Stimulated activated CD8-positive, alpha-beta memory T cell treated with anti-CD3 and anti-CD28 coated beads, Interleukin-7, amount 100 ng/mL, for 24 hours (primary cell): ENCODE measurements at places on chromosomes 3 and 15.

DNA sequence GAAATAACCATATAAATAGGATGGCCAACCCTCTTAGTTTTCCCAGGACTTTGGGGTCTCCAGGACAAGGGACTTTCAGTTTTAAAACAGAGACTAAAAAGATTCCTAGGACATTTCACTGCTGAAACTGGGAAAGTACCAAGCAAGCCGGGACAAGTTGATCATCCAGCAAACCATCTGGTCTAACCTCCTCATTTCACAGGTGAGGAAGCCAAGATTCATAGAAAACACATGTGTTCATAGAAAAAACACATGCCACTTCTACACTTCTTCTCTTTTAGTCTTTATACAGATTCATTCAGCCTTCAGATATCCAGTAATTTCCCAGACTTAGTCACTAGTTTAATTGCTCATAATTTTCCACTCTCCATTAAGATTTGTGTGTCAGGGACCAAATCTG is 165.6 kb upstream of the CCDC54 start:
- DNase-seq = no peak

DNA sequence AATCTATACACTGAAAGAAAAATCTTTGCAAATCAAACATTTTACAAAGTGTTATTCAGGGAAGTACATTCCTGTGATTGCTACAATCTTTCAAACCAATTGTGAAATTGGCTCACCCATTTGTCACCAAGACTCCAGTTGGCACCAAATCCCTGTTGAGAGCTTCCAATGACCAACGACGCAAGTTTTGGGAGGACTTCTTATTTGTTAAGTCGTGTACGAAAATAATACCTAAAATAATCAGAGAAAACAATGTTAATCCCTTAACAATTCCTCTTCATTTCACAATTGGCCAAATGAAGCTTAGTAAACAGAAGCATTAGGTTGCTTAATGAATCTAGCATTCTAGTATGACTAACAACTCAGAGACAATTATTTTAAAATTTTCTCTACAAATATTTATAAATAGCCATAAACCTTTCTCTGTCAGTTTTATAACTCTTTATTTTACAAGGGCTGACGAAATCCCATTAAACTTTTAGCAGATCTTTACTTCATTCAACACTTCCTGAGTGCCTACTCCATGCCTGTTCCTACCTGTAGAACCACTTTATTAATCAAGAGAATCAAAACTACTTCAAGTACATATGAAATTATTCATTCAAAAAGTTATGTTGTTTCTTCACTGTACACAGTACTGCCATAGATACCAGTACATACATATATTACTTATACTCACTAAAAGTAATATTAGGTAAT is 24.0 kb upstream of the HGD start:
- DNase-seq = no peak

- no peak for DNase-seq
Observed at GRCh38 chr3:164465172-164465571, 613.1 kb downstream of the SI start.

DNA sequence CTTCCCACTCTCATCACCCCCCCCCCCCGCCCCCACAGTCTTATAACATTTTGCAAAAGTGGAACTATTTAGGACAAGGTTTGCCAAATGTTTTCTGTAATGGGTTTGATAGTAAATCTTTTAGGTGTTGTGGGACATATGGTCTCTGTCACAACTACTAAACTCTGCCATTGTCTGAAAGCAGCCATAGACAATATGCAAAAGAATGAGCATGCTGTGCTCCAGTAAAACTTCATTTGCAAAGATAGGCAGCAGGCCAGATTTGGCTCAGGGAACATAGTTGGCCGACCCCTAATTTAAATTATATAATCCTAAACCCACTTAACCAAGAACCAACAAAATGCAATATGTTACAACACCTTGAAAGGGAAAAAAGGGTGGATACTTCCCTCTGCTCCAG is 46.4 kb downstream of the TIPARP start:
- no peak for DNase-seq

GRCh38 chr3:180656406-180656805 is 22.9 kb downstream of the CCDC39 start:
- DNase-seq = no peak

DNA sequence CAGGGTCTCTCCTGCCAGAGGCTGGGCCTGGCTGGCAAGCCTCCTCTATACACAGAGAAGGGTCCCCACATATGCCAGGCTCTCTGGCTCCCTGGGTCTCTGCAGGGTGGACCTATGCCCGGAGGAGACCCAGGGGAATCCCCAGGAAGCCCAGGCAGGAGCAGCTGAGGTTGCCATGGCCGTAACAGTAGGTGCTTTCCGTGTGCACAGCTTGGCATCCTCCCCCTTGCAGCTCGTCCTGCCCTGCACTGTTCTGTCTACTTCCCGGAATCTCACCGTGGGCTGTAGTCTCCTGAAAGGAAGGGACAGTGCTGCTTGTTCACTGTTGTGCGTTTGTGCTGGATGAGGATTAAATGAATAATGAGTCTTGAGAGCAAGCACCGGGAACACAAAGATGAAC is 47.8 kb downstream of the DAPK2 start:
- no peak for DNase-seq

GRCh38 chr3:30691944-30692343 is 85.5 kb downstream of the TGFBR2 start:
- no peak for DNase-seq

GRCh38 chr15:64894395-64895056 is 17.2 kb upstream of the ANKDD1A start:
- no peak for DNase-seq

- DNase-seq = no peak
Observed at GRCh38 chr3:114496874-114497273, 203.0 kb downstream of the TIGIT start.

- DNase-seq = no peak
Observed at GRCh38 chr3:46102059-46102779, 74.9 kb upstream of the XCR1 start.

DNA sequence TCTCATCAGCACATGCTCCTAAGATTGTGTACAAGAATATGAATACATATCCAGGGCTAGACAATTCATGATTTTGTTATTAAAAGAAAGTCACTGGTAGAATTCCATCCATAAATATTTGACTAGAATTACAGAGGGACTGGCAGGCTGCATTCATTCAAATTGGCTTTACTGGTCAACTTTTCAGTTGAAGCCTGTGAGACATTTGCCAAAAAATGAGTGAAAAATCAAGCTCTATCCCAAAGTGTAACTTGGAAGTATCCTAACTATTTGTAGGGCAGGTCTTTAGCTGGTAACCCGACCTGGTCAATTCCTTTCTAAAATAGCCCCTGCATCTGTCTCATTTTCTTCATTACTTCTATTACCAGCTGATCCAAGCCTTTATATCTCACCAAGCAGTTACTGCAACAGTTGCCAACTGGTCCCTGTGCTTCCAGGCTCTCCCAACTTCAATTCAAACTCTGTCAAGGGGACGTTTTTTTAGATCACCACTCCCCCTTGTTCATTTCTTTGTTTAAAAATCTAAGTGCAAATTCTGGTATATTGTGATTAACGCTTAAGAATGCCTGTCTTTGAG is 173.1 kb upstream of the TBL1XR1 start:
- DNase-seq = no peak

DNA sequence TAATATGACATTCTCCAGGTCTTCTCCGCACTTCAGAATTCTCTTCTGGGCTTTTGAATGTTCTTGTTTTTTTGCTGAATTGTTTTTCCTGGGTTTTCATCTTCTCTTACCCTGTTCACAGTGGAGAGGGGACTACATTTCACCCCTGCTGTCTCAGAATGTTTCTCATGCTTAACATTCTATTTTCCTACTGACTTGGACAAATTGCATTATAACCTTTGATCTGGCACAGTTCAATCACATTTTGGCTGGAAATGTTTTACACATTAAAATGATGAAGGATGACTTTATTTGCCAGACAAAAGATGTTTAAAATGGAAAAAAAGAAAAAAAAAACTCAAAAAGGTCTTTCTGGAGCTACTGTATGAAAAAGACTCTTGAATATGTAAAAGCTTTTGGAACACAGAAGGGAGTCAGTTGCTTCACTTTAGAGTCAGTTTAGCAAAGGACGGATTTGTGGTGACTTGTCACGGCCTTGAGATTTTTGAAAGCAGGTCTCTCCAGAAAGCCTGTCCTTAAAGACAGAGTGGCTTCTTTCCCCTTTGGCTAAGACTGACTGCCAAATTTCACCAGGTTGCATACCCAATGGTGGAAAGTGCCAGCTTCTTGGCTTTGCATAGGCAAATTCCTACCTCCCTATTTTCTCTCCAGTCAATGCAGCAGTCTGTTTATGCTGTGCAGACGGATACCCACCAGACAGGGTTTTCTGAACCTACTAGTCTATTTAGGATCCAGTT is 401.0 kb upstream of the TBL1XR1 start:
- no peak for DNase-seq

DNA sequence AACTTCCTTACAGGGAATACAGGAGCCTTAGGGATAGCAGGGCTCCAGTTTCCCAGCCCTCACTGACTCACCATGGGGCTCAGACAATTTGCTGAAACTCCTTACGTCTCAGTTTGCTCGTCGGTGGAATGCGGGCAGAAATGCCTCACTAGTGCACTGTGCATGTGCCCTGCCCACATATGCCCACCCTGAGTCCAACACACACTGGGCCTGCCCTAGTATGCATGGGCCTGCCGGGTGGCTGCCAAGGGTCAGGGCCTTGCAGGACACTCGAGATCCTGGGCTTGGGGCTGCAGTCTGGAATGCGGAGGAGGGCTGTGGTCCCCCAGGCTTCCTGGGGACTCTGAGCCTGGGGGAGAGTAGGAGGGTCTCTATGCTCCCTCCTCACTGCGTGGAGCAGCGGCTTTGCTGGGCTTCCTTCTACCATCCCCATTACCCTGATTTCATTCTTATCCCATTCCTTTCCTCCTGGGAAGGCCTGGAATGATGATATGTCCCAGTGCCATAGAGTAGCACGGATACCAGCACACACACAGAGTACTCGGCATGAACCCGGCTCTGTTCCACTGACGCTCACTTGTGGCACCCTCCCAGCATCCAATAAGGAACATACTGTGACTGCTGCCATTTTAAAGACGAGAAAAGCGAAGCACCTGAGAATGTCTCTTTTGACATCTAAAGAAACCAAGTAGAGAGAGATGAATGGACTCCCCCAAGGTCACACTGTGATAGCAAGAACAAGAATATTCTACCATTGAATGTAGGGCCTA is 124.2 kb downstream of the ASB7 start:
- no peak for DNase-seq

GRCh38 chr3:137410028-137410427 is 354.1 kb upstream of the SOX14 start:
- DNase-seq = no peak

- DNase-seq = no peak
Observed at GRCh38 chr15:75007216-75007615, 11.9 kb downstream of the SCAMP5 start.

DNA sequence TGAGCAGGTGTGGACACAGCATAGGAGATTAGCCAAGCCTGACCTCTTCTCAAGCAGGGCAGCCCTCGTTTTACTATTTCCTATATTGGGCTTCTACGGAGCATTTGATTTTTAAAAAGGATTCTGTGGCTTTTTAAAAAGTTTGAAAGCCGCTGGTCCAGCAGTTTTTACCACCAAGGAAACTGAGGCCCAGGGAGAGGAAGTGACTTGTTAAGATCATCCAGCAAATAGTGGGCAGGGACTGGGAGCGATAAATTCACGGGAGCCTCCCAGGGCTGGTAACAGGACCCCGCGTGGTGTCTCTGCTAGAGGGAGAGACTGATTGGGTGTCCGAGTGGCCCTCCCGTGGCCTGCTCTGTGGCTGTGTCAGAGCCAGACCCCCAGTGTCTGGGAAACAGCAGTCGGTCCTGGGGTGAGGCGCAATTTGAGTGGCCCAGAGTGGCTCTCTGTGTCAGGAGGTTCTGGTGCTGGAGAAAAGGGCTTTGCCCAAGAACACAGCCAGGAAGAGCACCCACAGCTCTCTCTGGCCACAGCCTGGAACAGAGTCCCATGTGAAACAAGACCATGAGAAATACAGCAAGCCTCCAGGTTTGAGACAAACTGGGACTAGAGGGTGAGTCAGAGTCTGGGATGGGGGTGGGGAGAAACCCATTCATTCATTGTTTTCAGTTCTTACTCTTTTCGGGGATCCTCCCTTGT is 4.2 kb downstream of the FURIN start:
- DNase-seq = peak; percentile 41

- no peak for DNase-seq
Observed at GRCh38 chr15:34297059-34297458, 40.5 kb downstream of the SLC12A6 start.

DNA sequence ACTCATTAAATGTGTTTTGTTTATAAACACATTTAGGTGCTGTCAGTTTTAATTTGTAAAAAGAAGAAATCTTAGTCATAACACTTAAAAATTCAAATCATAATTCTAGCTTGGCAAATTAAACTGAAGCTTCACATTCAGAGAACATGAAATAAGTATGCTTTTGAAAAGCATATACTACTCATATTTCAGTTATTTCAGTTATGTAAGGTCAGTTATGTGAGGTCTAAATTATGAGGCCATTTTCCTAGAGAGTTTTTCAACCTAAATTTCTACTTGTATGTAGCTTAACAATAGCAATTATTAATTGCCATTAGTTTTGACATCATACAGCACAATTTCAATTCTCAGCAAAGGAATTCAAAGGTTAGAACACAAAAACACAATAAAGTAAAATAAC is 465.0 kb downstream of the PLOD2 start:
- no peak for DNase-seq

- no peak for DNase-seq
Observed at GRCh38 chr3:116709479-116709878, at the start of gene TUSC7. TUSC7 (plus strand) TSS chr3:116709779.

DNA sequence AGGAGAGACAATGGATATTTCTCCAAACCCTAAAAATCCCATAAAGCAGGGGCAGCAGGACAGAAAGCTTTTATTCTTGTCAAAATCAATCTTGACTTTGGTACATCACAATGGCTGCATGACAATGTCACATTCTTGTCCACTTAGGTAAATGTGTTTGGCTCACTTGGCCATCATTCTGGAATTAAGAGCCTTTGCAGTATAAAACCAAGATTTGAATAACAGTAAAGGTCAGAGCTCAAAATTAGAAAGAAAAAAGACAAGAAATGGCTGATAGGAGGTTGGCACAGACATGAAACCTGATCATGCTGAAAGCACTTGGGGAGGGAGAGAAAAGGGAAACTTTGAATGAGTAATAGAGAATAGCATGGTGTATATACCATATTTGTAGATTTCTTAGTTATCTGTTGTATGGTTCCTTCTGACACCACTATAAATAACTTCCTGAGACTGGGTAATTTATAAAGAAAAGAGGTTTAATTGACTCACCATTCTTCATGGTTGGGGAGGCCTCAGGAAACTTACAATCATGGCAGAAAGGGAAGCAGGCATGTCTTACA is 158.5 kb upstream of the SGO1 start:
- DNase-seq = no peak

GRCh38 chr3:135181408-135181807 is 386.3 kb downstream of the EPHB1 start:
- no peak for DNase-seq

- DNase-seq = no peak
Observed at GRCh38 chr15:58213587-58214338, 75.6 kb downstream of the AQP9 start.

- no peak for DNase-seq
Observed at GRCh38 chr3:127867986-127868385, 45.7 kb upstream of the MGLL start.

GRCh38 chr3:150371741-150372254 is 36.3 kb upstream of the TSC22D2 start:
- no peak for DNase-seq
